ENCODE measurements at places on chromosomes 7 and 10. TPM values are rescaled to one million over a fixed set of nuclear protein-coding genes. Genes with fewer than 3 reads are reported as not detected.

PILRA gene
- total RNA-seq = 7.4 TPM

OR2A7 gene
- total RNA-seq = 1.2 TPM

GRM8 gene
- total RNA-seq = 0.11 TPM

MMD2 gene
- total RNA-seq = not detected

CREB5 gene
- 15.7 TPM for total RNA-seq

OPALIN gene
- not detected for total RNA-seq

ADAP1 gene
- 91.0 TPM for total RNA-seq

PAPSS2 gene
- 13.2 TPM for total RNA-seq

EGR2 gene
- total RNA-seq = 1.3 TPM

SPAM1 gene
- total RNA-seq = not detected

HOXA2 gene
- 3.5 TPM for total RNA-seq

CCDC3 gene
- total RNA-seq = 45.4 TPM

SCART1 gene
- total RNA-seq = 1.3 TPM

GSDME gene
- 11.2 TPM for total RNA-seq

BAMBI gene
- 8.4 TPM for total RNA-seq

TUBB8 gene
- not detected for total RNA-seq

PIP gene
- total RNA-seq = not detected

GATA3 gene
- not detected for total RNA-seq

DLX5 gene
- not detected for total RNA-seq

ANKIB1 gene
- total RNA-seq = 30.9 TPM

FAM180A gene
- total RNA-seq = 1.4 TPM

SPDYE5 gene
- not detected for total RNA-seq

RFC2 gene
- 18.5 TPM for total RNA-seq

PRRT4 gene
- total RNA-seq = 0.78 TPM

CTAGE8 gene
- total RNA-seq = not detected

AOAH gene
- total RNA-seq = 16.1 TPM

GALNT17 gene
- 59.1 TPM for total RNA-seq

FAM204A gene
- 78.7 TPM for total RNA-seq

SRRM3 gene
- total RNA-seq = 2.2 TPM

SLC18A3 gene
- total RNA-seq = 1.0 TPM

PPP1R3C gene
- total RNA-seq = 111 TPM

OR6B1 gene
- not detected for total RNA-seq

SLC13A1 gene
- not detected for total RNA-seq

KAT6B gene
- 54.0 TPM for total RNA-seq

RBP3 gene
- total RNA-seq = 0.06 TPM

RINT1 gene
- 11.5 TPM for total RNA-seq

CRYGN gene
- total RNA-seq = under 0.01 TPM

CNTNAP2 gene
- 2.9 TPM for total RNA-seq

Measured in esophagus muscularis mucosa (tissue), 4 donors.